ENCODE measurements at places on chromosomes 11 and 22.

DNA sequence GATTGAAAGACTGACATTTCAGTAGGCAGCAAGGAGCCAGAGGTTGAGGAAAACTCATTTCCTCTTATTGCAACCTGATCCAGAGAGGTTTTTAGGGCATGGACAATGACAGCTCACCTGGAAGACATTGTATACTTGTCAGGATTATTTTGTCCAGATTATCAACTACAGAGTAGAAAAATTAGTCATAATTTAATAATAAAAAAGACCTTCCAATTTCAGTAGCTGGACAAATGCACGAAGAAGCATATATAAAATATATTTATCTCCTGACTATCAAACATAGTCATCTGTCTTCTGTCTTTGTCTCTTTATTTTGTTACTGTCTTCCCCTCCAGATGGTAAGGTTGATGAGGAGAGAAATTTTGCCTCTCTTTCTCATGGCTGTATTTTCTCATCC lies 330.6 kb upstream of the RAG2 start:
- DNase-seq: no peak

DNA sequence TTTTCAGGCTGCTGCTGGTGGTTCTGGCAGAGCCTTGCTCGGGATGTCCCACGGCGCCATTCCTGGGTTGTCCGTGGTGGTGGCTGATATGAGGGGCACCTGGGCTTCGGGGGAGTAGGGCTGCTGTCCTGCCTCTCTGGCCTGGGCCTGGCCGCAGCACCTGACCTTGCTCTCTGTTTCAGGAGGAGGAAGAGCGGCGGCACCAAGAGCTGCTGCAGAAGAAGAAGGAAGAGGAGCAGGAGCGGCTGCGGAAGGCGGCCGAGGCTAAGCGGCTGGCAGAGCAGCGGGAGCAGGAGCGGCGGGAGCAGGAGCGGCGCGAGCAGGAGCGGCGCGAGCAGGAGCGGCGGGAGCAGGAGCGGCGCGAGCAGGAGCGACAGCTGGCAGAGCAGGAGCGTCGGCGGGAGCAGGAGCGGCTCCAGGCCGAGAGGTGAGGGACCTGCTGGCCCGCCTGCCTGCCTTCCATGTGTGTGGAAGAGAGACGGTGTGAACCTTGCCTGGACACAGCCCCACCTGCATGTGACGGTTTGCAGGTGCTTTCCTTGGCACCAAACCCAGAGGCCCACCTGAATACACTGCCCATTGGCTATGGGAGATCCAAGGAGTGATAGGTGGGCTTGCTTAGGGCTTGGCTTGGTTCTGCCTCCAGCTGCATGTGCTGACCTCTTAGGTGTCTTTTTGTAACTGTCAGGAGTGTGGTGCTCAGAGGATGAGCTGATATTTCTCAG lies 22.8 kb downstream of the INCENP start:
- no peak for DNase-seq

- DNase-seq: no peak
Measured at GRCh38 chr11:119025978-119026766, 4.5 kb downstream of the SLC37A4 start.

- DNase-seq: no peak
Measured at GRCh38 chr11:92045301-92045700, 179.3 kb upstream of the FAT3 start.

DNA sequence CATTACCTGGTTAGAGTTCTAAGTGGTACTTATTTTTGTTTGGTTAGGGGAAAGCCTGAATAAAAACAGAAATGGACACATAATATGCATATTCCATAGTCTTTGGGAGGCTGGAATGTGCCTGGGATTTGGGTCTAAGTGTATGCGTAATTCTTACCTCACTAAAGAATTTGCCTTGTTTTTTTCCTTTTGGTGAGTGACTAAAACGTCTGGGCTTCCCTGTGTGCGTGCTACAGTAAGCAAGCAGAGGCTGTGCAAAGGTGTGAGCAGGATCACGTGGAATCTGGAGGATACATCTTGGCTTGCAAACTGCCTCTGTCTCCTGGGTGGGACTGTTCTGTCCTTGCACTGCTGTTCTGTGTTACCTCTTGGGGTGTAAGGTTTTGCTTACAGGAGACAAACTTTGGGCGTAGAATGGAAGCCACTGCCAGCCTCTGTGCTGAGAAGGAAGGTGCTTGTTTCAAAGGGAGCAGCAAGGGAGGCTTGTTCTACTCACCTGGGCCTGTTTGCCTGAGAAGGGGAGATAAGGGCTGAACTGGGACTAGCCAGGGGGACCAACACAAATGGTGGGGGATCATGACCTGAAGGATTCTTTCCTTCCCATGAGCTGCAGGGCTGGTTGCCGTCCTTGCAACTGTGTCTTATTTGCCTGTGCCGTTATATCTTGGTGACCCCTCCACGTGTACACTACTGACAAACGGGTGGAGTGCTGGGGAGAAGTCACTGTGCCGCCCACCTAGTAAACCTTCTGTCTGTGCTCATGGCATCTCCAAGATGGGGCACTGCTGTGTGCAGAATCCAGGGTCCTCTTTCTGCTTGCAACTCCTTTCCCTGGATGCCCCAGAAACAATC lies 4.5 kb downstream of the NEAT1 start:
- no peak for DNase-seq

DNA sequence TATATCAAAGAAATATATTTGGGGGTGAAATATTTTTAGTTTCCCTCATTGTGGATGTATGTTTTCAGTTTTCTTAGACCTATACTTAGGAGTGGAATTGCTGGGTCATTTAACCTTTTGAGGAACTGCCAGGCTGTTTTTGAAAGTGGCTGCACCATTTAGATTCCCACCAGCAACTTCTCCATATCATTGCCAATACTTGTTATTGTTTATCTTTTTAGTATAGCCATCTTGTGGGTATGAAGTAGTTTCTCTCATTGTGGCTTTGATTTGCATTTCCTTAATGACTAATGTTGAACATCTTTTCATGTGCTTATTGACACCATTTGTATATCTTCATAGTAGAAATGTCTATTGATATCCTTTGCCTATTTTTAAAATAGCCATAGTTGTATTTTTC lies 62.1 kb upstream of the B3GNT6 start:
- no peak for DNase-seq

- DNase-seq: peak; percentile 67
Measured at GRCh38 chr11:6655020-6655789, 404 bp downstream of the DCHS1 start.

- no peak for DNase-seq
Measured at GRCh38 chr22:37309211-37310074, 27.1 kb downstream of the CYTH4 start.

GRCh38 chr11:17366495-17366894 lies 14.9 kb downstream of the NCR3LG1 start:
- DNase-seq: no peak

DNA sequence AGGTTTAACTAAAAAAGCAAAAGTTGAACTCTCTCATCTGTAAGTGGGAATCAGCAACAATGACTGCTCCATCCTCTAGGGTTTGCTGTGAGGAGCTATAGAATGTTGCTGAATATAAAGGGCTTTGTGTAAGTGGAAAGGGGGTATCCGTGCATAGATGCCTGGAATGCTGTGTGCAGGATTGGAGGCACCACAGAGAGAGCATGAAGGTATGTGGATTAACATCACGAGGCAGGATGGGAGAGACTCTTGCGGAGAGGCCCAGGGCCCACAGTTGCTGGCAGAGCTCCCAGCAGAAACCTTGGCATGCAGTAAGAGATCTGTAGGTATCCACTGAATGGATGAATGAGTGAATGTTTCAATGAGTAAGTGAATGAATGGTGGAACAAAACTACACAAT lies 298.7 kb upstream of the DDI1 start:
- DNase-seq: peak; percentile 42

DNA sequence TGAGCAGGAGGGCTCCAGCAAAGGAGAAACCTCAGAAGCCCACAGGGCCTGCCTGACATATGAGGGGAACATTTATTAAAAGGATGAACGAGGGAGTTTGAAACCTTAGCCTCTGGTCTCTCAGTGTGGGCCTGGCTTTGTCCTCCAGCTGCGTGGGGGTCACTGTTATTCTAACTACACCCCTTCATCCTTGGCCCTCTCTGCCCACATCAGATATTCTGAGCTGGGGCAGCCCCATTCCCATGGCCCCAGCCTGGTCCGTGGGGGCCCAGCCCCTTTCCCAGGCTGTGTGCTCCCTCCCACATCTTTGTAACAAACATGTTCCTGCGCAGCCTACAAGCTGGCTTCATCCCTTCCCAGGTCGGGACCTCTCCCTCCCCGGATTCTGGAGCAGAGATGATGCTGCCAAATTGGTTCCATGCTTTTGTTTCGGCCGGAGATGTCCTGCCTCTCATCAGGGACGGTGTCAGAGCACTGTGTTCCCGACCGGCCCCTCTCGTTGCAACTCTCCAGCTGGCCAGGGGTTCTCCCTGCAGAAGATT lies 4.0 kb downstream of the FXYD6 start:
- no peak for DNase-seq

- DNase-seq: no peak
Measured at GRCh38 chr11:81219661-81220060, 1514.0 kb downstream of the FAM181B start.

DNA sequence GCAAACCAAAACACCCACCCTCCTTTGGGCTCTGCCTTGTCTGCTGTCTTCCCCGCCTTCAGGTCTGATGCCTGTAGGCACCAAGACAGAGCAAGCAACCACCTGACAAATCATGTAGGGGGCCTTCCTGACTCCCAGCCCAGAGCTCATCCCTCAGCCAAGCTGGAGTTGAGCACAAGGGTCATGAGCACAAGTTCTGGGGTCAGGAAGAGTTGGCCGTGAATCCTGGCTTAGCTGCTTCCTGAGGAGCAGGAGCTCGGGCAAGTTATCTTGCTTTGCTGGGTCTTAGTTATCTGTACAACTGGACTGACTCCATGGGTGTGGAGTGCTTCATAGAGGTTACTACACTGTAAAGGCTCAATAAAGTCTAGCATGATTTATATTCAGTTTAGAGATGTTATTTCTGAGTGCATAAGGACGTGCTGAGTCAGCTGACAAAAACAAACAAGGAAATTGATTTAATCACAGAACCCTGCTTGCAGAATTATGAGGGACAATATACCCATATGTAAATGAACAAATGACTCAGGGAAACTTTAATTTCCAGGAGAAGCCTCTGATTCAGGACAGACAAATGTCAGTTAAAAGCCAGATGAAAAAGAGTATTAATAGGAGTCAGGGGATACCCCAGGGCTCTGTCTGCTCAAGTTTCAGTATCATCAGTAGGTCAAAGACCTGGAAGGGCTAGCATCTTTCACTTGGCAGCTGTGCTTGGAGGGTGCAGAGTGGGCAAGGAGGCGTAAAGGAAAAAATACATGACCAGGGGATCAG lies 15.0 kb upstream of the APOA1 start:
- DNase-seq: no peak

DNA sequence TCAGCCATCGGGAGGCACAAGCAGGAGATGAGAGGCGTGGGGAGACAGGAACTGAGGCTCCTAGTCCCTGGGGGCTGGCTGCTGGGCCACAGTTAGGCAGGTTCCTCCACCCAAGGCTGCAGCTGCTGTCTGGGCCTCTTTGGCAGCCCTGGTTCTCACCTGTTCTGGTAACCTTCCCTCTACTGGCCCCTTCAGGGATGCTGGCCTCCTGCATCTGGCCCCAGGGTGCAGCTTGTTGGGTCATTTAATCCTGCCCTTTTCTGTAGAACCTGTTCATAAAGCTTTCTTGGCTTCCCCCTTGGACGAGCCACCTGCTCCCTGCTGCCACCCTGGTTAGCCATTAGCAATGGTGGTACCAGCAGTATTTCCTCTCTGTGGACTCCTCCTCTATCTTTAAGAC lies 5.5 kb downstream of the USH1C start:
- no peak for DNase-seq

DNA sequence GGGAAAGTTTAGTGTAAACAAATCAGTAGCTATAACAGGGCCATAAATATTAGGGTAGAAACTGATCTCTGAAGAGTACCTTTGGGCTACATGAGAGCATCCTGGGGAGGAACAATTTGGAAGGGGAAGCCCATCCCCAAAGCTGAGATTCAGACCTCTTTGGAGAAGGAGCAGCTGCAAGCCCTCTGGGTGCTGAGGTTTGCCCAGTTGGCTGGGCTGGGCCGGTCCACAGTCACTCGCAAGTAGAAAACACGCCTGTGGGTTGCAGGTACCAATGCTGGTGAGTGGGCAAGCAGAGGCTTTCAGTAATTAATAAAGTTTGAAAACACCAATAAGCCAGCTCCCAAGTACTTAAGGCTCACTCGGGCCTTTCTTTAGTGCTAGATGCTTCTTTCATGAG lies 124.5 kb downstream of the ARHGAP8 start:
- DNase-seq: no peak

DNA sequence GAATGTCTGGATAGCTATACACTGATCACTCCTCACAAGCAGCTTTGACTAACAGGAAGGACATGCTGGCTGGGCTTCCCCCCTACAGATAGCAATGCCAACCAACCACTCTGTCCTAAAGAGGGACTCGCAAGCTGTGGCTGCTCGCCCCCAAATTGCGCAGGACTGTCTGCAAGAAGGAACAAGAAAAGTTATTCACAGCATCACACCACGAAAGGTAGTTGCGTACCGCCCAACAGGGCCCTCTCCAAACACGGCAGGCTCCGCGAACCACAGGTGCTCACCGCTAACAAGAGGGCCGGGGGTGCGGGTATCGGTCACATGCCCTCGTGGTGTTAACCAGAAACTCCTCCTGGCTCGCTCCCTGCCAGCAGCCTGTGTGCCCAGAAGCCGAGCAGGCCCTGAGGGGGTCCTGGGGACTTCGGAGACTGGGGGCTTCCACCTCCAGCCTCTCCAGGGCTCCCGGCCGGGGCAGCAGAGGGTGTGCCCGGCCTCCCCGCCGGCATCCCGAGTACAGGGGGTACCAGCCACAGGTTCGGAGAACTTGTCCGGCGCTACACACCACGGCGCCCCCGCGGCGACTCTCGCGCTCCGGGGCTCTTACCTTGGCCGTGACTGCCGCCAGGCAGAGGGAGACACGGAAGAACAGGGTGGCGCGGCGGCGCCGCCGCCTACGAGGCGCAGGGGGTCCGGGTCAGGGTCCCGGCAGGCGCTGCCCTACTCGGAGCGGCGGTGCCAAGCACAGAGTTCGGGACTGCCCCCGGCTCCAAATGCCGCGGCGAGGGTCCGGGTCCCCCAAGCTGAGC lies 682 bp downstream of the LARGE1 start:
- peak; percentile 56 for DNase-seq

- peak; percentile 52 for DNase-seq
Measured at GRCh38 chr11:75349521-75350116, 1.8 kb downstream of the ARRB1 start.

GRCh38 chr11:35712533-35712932 lies 50.0 kb downstream of the TRIM44 start:
- no peak for DNase-seq

Data from neural progenitor cell (in vitro differentiated cells).